Fibroblast of skin of abdomen (primary cell): ENCODE measurements at places on chromosomes 3 and 15.

DNA sequence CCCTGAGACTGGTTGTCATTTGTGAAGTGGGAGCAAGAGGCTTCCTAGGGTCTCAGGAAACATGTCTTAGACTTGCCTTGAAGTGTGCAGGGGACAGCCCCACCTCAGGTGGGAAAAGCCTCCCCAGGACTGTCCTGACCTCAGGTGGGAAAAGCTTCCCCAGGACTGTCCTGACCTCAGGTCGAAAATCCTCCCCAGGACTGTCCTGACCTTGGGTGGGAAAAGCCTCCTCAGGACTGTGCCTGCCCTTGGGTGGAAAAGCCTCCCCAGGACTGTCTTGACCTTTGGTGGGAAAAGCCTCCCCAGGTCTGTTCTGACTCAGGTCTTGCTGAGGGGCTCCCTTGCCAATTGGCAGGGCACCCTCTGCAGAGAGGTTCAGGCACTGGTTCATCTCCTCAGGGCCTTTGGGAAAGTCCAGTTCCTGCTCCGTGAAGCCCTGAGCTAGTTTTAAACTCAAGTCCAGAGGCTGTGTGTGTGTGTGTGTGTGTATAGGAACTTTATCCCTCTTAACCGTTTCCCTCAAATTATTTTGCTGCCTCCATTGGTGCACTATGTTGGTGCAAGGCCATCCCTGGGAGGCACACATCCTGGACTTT lies 64.7 kb downstream of the WNT7A start:
- DNase-seq, result no peak

- peak; percentile 28 for DNase-seq
Observed at GRCh38 chr15:98720577-98721565, 72.5 kb downstream of the IGF1R start.

DNA sequence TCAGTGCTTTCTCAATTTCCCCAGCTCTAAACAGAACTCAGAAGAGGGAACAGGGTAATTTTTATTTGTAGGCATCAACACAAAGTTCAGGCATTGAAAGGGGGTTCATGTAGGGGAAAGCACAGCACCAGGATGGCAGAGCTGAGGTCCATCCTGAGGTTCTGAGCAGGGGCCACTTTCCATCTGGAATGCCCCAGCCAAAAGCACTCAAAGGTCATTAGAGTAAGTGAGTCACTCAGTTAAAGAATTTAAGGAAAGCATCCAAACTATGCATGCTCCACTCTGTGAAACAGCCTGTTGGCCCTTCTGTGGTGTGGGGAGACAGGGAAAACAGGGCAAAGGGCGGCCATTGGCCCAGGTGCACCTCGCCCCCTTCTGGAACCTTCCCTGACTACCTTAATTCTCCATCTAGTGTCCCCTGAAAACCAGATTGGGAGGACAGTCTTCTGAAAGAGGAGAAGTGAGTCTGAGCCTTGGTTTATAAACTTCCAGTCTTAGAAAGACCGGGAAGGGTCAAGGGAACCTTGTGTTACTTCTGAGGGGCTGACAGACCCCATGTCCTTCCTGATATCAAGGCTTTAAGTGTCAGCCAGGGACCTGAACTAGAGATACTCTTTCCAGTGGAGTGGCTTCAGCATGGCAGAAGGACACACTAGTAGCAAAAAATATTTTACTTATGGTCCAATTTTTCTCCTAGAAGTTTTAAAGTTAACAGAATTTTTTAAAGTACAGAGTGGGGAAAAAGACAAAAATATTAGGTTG lies 133.3 kb downstream of the MYLK start:
- DNase-seq, result peak; percentile 96

GRCh38 chr3:68256635-68257223 lies 602.3 kb upstream of the SUCLG2 start:
- no peak for DNase-seq

DNA sequence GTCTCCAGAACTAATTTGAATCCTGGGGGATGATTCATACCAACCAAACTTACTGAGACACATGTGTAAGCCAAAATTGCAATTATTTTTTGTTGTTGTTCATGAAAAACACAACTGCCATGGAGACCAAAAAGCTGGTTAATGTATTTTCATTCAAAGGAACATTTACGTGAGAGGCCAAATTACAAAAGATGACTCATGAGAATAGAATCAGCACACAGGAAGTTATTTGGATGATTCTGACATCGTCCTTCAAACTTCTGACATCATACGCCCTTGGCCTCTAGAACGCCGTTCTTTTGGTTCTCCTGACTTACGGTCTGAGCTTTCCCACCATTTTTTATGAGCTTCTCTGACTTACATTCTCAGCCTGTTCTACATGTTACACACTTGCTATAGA lies 3.0 kb upstream of the ZNF280D start:
- DNase-seq, result peak; percentile 48
